ENCODE measurements at places on chromosomes 5 and 9.

DNA sequence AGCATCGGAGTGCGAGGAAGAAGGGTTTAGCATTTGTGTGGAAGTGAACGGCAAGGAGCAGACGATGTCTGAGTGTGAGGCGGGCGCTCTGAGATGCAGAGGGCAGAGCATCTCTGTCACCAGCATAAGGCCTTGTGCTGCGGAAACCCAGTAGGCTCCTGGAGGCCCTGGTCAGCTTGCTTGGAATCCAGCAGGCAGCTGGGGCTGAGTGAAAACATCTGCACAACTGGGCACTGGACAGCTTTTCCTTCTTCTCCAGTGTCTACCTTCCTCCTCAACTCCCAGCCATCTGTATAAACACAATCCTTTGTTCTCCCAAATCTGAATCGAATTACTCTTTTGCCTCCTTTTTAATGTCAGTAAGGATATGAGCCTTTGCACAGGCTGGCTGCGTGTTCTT, 72.1 kb downstream of the C7 start:
- DNase-seq = no peak

DNA sequence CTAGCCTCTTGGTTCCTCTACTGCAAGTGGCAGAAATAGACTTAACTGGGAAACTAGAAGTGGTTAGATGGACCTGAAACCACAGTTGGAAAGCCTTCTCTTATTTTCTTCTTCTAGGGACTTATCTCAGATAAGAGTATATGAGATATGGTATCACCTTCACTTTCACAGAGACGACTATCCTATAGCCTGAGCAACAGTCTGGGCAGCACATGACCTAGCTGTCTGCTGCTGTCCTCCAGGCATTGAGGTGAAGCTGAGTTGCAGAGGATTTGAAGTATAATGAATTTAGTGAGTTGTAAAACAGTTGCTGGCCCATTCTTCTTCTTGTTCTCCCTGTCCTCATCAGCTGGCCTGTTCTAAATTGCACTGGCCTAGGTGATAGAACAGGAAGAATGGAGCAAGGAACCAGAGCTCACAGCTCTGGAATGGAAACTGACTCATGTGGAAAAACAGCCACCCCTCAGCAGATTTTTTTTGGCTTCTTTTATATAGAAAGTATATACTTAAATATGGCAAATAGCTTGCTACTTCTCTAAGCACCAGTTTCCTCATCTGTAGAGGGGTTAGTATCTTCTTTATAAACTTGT, 27.8 kb downstream of the RECK start:
- DNase-seq = no peak

DNA sequence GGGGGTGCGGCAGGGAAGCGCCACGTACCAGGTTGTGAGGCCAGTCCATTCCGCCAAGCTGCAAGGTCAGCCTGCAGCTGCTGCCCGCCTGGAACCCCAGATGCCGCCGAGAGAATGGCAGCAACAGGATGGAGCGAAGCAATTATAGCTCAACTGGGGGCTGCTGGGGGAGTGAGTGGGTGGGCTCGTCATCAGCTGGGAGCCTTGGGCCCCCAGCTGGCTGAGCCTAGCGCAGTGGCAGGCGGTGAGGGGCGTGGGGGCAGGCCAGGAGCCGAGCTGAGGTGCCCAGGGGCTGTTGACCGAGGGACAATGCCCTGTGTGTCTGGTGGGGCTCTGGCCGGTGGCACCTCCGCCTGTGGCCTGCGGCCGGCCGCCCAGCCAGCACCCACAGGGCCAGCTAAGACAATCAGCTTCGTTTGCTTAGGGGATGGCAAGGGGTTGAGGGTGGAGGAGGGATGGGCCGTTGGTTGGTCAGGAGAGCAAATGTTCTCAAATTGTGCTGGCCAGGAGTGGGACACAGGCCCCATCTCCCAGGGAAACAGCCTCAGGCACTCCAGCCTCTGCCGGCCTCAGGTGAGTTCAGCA, at the start of gene IL17B:
Gene IL17B (minus strand): TSS at position 116 of the 585 bp plus-strand sequence. CDS start 67 bp downstream, at position 49.
- no peak for DNase-seq

DNA sequence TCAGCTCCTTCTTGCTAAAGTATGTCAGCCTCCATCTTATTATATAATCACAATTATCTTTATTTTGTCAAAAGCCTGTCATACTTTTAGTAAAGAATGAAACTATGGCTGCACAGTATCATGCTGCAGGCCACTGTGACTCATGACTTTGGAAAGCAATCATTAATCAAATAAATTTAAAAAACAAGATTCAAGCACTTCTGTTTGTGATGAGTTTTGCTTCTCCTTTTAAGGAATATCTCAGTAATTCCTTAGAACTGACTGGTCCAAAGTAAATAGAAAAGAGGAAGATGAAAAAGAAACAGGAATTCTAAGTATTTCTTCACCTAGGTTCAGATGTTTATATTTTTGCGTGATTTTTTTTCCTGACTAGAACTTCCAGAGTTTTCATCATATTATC, 83.1 kb downstream of the EDIL3 start:
- DNase-seq = no peak

GRCh38 chr5:172223901-172224873, 30.2 kb downstream of the EFCAB9 start:
- no peak for DNase-seq

DNA sequence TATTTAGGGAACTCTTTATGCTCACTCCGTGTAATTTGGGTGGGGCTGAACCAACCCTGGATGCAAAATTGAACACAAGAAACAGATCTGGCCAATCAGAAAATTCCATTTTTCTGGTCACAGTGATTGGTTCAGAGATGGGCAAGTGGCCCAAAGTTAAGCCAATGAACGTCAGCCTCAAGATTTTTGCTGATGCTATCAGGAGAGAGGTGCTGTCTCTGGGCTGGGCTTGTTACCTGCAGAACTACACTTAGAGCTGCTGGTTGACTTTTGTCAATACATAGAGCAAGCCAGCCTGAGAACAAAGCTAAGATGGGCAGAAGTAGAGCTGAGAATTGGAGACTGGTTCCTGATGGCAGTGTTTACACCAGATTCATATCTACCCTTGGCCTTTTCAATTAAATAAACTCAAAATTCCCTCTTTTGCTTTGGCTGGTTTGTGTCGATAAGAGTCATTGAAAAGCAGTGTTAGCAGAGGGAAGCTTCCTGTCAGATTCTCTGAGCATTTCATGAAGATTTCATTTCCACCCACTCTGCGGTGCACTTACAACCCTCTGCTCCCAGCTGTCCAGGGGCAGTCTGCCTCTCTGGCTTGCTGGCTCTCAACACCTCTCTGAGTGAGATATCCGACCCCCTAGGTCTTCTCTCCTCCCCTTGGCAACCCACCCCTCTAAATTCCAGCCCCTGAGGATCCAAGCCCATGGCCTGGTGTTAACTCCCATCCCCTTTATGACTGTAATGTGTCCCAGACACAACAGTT, 64.5 kb upstream of the PPARGC1B start:
- no peak for DNase-seq

- DNase-seq = no peak
Measured at GRCh38 chr5:147436596-147436995, 73.3 kb downstream of the DPYSL3 start.

DNA sequence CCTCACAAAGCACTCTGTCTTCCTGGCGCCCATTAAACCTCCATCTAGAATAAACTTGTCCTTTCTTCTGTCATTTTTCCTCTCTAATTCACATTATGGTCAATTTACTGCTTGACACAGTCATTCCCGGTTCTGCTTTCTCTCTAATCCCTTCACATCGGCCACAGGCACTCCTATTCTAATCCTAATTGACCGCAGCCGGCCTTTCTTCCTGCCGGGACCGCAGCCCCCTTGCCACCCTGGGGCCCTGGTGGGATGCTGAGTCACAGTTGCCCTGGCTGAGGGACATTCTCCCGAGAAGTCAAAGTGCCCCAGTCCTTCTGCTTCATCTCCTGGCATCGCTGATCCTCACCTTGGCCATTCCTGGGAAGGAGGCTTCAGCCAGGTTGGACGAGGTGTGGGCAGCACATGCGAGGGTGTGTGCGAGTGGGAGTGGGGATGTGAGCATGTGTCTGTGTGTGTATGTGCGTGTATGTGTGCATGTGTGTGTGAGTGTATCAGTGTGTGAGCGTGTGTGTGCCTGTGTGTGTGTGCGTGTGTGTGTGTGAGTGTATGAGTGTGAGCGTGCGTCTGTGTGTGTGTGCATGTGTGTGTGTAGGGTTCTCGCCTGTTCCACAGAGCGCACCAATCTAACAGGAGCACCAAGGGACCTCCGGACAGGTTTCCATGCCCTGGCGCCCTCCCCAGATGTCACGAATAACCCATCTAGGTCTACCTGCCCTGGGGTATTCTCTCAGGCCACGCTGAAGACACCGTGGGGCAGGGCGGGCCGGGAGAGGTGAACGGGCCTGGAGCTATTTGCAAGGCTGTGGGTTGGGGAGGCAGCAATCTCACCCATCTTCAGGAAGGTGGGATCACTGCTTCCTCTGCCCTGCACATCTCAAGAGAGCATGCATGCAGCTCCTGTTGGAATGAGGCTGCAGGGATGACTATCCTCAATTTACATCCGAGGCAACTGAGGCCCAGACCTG, 191.2 kb downstream of the PAX5 start:
- no peak for DNase-seq

- no peak for DNase-seq
Measured at GRCh38 chr5:136006761-136007251, 22.0 kb upstream of the TGFBI start.

GRCh38 chr9:124352616-124353015, 62.6 kb downstream of the PSMB7 start:
- no peak for DNase-seq

DNA sequence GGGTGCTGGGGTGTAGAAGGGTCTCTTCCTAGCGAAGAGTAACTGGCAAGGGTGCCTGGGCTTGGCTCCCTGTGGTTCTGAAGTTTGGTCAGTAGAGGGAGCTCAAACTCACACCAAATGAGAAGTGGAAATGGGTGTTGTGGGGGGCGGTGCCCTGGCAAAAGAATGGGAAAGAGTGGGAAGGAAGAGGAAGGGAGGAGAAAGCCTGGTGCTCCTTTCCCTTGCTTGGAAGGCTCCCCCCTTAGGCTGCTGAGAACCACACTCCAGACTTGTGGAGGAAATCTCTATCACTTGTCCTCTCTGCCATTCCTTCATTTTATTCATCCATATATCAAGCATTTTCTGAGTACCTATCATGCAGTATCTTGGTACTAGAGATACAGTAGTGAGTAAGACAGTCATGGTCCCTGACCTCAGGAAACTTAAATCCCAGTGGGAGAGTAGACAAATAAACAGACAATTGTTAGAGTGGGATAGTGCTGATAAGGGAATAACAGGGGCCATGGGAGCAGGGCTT, 13.0 kb downstream of the SLC4A9 start:
- peak; percentile 77 for DNase-seq

DNA sequence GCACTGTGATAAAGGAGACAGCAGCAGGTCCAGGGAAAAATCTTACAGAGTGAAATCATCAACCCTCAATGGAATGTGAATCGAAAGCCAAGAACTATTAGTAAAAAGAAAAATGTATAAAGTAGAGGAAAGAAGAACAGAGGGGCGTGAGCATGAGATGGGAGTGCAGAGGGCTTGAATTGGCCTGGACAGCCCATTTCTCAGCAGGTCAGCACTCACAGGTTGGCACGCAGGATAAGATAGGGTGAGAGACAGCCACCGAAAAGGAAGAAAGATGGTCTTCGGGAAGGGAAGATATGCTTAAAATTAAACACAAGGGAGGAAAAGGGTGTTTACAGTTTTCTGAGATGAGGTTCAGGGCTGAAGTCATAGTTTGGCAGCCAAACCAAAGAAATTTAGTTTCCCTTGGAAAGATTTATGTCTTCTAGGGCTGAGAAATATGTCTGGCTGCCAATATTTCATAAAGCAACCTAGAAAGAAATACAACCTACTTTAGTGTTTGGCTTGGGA, 524.7 kb downstream of the SPATA31D1 start:
- no peak for DNase-seq

GRCh38 chr9:121607434-121608167, 43.8 kb upstream of the DAB2IP start:
- no peak for DNase-seq

GRCh38 chr5:121919046-121919445, 42.7 kb upstream of the SRFBP1 start:
- no peak for DNase-seq

DNA sequence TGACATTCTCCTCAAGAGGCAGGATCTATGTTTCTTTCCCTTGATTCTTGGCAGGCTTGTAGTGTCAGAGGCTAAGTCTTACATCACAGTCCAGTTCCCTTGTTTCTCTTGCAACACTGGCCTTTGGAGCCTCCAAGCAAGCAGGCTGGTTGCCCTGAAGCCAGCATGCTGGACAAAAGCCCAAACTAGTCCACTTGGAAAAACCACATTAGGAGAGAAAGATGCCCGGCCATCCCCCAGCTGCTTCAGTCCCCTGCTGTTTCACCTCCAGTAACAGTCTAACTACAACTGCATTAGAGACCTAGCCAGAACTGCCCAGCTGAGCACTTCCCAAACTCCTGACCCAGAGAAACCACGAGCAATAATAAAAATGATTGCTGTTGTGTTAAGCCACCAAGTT, 87.6 kb downstream of the ADAMTS6 start:
- DNase-seq = no peak

- no peak for DNase-seq
Measured at GRCh38 chr5:158202801-158203200, 343.9 kb upstream of the CLINT1 start.

DNA sequence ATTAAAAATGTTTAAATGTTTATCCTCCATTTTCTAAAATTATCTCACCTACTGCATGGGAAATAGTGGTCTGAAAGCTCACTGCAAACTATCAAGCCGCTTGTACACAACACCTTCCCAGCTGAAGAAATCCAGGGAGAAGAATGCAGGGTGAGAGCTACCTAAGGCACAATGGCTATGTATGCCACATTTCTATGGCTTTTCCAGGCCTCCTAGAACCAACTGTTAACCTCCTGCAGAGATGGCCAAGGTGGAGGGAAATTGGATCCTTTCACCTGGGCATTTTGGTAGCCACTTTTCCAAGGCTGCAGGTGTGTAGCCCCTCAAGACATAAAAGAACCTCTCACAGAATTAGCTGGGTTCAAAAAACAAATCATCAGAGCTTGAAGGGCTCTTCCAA, 286.4 kb downstream of the EBF1 start:
- no peak for DNase-seq

DNA sequence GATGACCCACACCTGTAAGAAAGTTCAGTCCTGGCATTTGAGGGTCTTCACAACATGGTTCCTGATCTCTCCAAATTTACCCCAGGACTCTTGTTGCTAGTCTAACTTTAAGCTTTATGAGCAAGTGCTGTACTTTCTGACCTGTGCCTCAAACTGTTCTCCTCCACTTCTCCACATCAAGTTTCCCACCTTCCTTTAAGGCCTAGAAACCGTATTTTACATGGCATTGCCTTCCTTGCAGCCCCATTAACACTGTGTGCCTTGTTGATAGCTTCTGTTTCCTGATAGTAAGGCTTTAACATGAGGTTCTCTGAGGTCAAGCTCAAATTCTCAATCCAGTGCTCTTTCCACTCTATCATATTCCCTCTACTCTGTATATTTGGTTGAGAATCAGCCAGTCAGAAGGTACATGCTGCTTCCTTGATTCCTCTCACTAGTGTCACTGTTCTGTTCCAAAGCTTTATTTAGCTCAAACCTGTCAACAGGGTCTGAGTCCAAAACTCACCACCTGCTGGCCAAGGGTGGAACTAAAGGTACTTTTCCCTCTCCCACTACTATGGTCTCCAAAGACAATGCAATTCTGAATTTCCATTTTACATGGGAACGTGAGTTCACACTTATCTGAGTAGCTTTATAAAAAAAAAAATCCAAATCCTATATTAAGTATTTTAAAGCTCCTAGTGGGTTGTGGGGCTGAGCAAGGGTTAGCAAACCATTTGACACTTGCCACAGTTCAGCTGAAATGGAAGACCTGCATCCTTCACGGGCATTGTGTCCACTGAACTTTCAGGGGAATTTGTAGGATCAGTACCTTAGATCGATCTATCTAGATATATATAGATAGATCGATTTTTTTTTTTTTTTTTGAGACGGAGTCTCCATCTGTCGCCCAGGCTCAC, 21.1 kb downstream of the VCP start:
- DNase-seq = peak; percentile 61
